ENCODE measurements at places on chromosomes 2 and 18. TPM values are rescaled to one million over a fixed set of nuclear protein-coding genes. Genes with fewer than 3 reads are reported as not detected.

AQP12B gene
- 0.38 TPM for polyA plus RNA-seq

DNAH7 gene
- polyA plus RNA-seq, result 2.7 TPM

PLA2R1 gene
- 7.9 TPM for polyA plus RNA-seq

NYAP2 gene
- polyA plus RNA-seq, result 0.25 TPM

CCDC148 gene
- not detected for polyA plus RNA-seq

GRB14 gene
- polyA plus RNA-seq, result 3.3 TPM

DNA sequence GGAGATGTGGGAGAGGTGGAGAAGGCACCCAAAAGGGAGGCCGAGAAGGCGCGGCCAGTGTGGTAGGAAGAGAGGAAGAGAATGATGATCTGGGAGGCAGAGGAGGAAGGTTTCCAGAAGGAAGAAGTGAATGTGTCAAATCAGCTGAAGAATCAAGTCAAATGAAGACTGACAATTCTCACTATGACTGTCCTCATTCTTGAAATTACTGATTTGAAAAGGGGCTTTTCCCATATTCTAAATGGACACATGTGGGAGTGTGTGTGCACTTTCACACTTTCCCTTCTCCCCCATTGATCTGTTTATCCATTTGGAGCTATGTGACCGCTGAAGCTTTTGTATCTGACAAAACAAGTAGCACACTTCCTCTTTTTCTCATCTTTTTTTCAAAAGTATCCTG is 6.1 kb downstream of the AFF3 start:
- no peak for DNase-seq

- no peak for DNase-seq
Observed at GRCh38 chr18:12234451-12235190, 19.5 kb upstream of the CIDEA start.

GRCh38 chr2:86519349-86519748 is 43.9 kb downstream of the CHMP3 start:
- DNase-seq, result no peak

GRCh38 chr2:58664523-58665151 is 423.5 kb upstream of the FANCL start:
- no peak for DNase-seq

DNA sequence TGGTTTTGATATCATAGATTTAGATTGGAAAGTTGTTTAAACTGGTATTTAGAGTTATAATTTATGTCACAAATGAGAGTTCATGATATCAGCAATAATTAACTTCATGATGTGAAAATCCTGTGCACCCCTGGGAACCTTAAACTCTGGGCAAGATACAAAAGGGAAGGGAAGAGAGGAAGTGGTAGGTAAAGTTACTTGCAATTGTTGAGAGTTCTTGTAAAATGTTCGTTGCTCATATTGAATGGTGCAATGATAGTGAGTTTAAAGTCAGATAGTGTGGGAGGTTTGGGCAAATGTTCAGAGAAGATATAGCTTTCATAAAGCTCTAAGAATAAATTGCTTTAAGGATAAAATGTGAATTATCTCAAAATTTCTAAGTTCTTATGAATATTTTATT is 75.4 kb downstream of the SP110 start:
- no peak for DNase-seq

GRCh38 chr2:129872446-129872845 is 107.0 kb upstream of the RAB6C start:
- no peak for DNase-seq

GRCh38 chr18:37422116-37422515 is 143.5 kb downstream of the CELF4 start:
- no peak for DNase-seq

DNA sequence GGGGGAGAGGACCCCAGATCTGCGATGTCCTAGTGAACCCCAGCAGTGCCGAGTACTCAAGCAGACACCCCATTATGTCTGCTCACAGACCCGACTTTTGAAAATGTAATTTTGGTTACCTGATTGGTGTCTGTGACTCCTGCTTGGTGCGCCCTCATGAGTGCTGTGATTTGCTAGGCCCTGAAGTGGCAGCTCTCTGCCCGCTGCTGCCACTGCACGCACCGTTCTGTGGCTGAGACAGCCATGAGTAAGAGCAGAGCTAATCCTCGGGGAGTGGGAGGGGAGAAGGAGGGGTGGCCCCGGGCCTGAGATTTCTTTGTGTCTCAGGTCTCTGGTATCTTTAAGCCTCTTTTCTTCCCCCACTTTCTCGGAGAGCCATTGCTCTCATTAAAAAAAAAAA is 18.2 kb downstream of the FHOD3 start:
- DNase-seq, result no peak

DNA sequence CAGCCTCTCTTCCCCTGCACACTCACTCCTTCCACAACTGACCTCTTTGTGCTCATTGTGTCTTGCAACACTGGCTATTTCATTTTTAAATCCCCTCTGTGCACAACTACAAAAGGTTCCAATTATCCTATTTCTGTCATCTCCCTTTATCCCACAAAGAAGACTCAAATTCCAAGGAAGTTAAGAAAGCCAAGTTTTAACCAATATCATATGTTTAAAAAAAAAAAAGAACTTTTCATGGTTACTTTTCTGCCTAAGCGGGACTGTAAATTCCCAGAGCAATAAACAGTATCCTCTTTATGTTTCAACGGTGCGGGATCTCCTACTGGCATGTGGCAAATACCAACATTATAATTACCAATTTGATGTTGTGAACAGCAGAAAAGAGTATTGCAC is 83.8 kb downstream of the DOCK10 start:
- no peak for DNase-seq

- DNase-seq, result no peak
Observed at GRCh38 chr2:119490106-119490505, 34.2 kb downstream of the SCTR start.

DNA sequence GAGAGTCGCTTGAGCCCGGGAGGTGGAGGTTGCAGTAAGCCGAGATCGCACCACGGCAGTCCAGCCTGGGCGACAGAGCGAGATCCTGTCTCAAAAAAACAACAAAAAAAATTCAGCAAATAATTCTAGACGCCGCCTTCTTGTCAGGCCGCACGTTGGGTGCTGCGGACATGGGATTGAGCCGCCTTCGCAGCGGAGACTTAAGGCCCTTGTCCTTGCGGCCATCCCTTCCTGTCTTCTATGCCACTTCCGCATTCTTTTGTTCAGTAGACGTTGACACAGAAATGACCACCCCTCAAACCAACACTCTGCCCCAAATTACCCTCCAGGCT is 15.8 kb downstream of the PTPN18 start:
- peak; percentile 68 for DNase-seq

- DNase-seq, result no peak
Observed at GRCh38 chr18:12886498-12887126, 2.6 kb upstream of the PTPN2 start.

GRCh38 chr2:191867507-191867847 is 20.6 kb upstream of the CAVIN2 start:
- DNase-seq, result no peak

DNA sequence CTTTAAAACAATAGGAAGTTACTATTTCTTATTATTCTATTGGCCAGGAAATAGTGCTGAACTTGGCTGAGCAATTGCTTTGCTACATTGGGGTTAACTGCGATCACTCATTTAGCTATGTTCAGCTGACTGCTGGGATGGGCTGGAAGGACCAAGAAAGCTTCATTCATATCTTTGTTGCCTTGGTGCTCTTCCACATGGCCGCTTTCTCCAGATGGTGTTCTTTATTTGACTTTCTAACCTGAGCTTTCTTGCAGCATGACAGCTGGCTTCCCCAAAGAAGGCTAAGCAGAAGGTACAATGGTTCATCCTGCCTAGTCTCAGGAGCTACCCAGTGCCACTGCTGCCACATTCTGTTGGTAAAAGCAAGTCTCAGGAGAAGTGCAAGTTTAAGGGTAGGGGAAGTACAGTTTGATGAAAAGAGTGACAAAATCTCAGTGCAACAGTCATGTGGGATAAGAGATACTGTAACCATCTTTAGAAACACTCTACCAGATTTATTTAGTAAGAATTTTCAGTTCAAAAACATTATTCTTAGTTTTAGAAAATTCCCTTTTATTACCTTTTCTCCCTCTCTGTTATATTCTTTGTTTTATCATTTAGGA is 180.6 kb upstream of the RBMS1 start:
- DNase-seq, result no peak

GRCh38 chr18:79750980-79751571 is 46.7 kb upstream of the KCNG2 start:
- peak; percentile 43 for DNase-seq

DNA sequence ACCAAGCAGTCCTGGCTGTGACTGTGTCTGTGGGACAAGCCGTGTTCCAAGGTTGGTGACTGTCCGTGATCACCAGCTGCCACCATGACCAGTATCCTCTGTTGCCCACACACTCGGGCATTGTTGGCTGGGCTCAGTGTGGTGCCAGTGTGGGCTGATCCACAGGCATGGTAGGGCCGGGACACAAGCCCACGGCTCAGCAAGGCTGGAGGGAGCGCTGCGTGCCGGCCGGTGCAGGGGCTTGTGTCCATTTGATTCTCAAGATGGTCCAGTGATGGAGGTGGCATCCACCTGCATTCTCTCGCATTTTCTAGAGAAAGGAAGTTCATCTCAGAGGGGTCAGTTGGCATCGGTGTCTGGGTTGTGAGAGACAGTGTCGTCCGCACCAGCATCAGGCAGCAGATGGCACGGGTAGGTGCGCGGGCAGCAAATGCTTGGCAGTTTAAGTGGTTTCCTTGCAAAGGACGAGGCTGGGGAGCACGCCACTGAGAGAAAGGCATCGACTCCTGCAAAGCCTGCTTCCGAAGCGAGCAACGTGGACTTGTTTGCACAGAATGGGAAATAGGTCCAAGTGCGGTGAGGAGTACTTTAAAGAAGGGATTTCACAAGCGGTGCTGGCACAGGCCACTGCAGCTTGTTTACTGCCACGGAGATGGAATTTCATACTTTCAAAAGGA is 20.9 kb downstream of the TWIST2 start:
- DNase-seq, result peak; percentile 72

DNA sequence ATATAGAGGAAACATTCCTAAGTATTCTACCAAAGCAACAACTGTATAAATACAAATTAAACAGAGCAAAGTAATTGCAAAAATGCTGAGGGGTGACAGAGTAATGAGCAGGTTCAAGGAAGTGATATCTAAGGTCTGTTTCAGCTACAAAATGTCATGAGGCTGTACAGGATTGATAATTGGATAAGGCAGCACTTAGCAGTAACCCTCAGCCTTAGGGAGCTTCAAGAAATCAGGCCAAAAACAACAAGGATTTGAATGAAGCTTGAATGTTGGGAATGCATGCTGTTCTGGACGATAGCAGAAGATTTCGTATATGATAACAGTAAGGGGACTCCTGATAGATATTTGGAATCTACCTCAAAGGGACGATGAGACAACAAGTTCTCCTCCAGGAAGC is 142.0 kb upstream of the MMADHC start:
- no peak for DNase-seq

- no peak for DNase-seq
Observed at GRCh38 chr2:9375857-9376428, 47.4 kb downstream of the ITGB1BP1 start.

GRCh38 chr2:119389615-119390306 is 23.0 kb downstream of the DBI start:
- peak; percentile 68 for DNase-seq

DNA sequence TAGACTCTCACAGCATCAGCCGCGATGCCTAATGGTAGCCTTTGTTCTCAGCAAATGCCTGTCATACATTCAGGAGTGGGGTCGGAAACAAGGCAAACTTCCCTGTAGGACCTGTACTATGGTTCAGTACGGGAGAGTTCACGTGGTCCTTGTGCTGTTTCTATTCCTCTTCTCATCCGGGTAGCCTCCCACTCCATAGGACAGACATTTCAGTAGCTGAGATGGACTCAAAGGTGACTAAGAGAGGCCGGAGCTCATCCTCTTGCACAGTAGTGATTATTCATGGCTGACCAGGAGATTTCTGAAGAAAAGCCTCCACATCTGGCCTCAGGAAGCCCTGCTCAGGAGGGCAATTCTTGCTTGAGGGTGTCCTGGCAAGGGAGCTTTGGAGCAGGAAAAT is 117.8 kb upstream of the SPRED2 start:
- DNase-seq, result no peak

DNA sequence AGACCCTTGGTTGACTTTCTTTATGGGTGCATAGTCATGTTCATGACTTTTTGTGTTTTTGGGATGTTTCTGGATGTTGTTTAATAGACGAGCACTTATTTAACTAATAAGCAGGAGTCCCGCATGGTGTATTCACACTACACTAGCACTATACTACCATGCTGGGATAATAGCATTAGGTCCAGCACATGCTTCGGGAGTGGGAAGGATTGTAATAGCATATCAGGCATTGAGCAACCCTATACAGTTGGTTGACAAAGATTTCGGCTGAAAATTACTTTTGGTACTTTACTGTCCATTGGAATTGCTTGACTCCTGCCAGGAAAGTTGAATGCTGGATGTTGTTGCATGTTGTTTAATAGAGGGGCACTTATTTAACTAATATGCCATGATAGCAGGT is 2.8 kb downstream of the SH3RF3 start:
- DNase-seq, result no peak
